NAMALWA (cell line): ENCODE measurements at places on chromosomes 2 and 18.

GRCh38 chr2:30404319-30405259 is 42.5 kb upstream of the LCLAT1 start:
- no peak for DNase-seq

GRCh38 chr2:138291805-138292204 is 209.8 kb upstream of the SPOPL start:
- no peak for DNase-seq

DNA sequence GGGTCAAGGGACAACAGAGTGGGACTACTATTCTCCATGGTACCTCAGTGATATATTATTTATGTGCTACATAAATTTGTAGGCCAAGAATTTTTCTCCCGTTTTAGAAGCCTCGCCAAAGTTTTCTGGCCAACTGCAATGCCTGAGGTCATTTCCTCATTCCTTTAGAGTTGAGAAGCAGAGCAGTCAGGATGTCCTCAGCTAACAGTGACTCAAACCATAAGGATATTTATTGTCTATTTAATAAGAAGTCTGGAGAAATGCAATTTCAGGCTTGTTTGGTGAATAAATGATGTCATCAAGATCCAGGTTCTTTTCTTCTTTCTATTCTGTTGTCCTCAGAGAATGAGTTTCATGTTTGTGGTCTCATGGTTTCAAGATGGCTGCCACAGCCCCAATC is 91.0 kb downstream of the ADCYAP1 start:
- DNase-seq = no peak

DNA sequence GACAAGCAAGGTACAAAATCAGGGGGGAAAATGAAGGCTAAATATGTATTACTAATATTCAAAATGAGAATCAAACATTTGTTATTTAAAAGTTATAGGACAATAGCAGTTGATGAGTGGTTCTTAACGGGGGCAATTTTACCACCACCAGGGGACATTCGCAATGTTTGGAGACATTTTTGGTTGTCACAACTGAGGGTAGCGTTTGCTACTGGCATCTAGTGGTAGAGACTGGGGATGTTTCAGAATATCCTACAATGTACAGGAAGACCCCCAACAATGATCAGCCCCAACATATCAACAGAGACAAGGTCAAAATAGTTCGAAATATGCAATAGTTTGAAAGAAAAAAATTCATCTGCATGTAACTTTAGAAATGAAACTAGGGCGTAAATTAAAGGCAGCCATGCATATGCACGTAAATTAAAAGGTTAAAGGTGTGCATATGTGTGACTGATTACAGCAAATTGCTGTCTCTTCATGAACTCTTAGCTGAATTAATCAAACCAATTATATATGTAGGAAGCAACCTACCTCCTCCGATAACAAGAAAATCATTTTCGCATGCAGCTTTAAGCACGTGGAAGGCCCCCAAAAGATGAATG is 61.2 kb upstream of the CUL3 start:
- DNase-seq = peak; percentile 89

- DNase-seq = peak; percentile 78
These were observed 31.2 kb downstream of the C1D start for GRCh38 chr2:68031542-68032160.

GRCh38 chr2:60549238-60549927 is 4.1 kb downstream of the BCL11A start:
- peak; percentile 68 for DNase-seq

GRCh38 chr2:38581193-38582147 is 21.3 kb downstream of the HNRNPLL start:
- peak; percentile 83 for DNase-seq

DNA sequence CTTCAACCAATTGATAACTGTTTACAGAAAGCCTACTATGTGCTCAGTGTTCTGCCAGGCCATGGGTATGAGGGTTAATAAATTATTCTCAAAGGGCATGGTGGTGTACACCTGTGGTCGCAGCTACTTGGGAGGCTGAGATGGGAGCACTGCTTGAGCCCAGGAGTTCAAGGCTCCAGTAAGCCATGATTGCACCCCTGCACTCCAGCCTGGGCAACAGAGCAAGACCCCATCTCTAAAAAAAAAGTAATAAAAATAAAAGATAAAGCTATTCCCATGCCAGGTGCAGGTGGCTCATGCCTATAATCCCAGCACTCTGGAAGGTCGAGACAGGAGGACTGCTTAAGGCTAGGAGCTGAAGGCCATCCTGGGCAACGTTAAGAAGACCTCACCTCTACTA is 8.0 kb downstream of the SPRED2 start:
- no peak for DNase-seq

- DNase-seq = no peak
These were observed 386.6 kb downstream of the RND3 start for GRCh38 chr2:150100834-150101233.

DNA sequence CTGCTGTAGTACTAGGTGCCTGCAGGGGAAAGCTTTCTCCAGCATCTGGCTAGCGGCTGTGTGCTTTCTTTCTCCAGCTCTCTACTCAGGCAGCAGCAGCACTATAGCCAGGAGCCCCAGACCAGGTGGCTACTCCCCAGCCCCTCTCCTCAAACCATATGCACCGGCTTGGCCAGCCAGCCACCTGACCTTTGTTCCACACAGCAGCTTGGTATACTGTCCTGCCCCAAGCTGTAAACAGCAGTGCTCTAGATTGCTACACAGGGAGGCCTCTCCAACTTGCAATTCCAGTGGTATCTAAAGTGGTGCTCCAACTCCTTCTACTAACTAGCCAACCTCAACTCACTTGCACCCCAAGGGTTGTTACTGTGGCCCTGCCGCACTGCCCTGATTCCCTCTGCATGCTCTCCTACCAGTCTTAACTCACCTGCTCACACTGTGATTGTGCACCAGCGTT is 19.6 kb downstream of the LDAH start:
- DNase-seq = no peak

DNA sequence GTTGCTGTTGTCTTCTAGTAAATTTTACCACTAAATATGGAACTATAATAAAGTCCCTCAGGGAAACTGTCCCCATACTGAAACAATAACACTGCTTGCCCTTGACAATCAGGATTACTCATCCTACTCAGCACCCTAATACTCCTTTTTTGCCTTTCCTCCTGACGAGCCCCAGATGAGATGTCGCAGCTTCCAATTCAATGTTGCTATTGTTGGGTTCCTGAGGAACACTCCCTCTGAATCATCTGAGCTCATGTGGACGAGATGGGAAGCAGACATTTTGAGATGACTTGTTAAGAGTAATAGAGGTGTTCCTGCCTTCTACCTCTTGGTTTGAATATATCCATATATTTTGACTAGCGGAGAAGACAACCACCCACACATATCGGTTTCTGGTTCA is 187.8 kb upstream of the FAM98A start:
- no peak for DNase-seq

DNA sequence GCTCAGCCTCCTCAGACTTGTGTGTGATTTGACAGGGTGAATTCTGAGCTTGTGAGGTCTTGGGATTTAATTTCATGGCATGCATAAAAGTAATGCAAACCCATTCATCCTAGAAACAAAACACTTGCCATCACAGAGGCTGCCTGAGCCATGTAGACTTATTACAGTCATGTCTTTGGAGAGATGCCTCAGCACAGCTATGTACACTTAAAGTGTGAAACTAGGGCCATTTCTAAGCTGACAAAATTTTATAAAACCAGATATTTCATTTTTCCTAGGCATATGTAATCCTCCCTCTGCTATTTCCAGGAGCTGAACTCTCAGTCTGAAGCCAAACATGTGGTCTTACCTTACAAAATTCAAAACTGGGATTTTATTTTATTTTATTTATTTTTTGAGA is 322.2 kb upstream of the SPHKAP start:
- DNase-seq = no peak

- DNase-seq = no peak
These were observed 27.2 kb upstream of the COBLL1 start for GRCh38 chr2:164868563-164869419.

DNA sequence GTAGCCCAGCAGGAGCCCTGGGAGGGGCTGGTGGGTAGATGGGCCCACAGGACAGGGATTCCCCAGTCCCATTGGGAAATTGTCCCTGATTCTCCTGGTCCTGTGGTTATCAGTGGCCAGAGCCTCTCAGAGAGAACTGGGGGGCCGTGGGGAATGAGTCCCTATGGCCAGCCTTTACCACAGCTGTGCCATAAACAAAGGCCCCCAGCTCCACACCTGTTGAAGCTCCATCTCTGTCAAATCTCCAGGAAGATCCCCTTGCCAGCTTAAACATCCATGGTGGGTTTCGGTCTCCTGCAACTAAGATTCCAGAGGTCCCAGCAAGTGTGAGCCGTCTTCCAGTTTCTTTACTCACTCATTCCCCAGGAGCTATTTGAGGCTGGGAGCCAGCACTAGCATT is 897.1 kb downstream of the LRRTM4 start:
- DNase-seq = no peak

DNA sequence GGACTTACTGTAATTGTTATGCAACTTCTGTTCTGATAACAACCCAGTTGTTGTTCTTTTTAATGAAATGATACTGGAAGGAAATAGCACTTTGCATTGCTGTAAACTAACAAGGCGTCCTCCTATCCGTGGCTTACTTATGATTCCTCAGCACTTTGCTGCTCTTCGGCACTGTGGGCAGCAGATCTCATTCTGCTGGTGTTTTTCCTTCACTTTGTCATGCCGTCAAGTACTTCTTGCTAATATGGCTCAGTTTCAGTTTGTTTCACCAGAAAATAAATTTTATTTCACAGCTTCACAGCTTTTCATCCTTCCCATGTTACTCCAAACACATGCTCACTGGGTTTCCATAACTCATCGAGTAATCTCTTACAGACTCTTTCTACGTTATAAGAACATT is 289.3 kb downstream of the MEIS1 start:
- no peak for DNase-seq

- DNase-seq = no peak
These were observed 209.5 kb downstream of the VAPA start for GRCh38 chr18:10122988-10123950.

- DNase-seq = no peak
These were observed 2.8 kb upstream of the CYS1 start for GRCh38 chr2:10083046-10083445.

DNA sequence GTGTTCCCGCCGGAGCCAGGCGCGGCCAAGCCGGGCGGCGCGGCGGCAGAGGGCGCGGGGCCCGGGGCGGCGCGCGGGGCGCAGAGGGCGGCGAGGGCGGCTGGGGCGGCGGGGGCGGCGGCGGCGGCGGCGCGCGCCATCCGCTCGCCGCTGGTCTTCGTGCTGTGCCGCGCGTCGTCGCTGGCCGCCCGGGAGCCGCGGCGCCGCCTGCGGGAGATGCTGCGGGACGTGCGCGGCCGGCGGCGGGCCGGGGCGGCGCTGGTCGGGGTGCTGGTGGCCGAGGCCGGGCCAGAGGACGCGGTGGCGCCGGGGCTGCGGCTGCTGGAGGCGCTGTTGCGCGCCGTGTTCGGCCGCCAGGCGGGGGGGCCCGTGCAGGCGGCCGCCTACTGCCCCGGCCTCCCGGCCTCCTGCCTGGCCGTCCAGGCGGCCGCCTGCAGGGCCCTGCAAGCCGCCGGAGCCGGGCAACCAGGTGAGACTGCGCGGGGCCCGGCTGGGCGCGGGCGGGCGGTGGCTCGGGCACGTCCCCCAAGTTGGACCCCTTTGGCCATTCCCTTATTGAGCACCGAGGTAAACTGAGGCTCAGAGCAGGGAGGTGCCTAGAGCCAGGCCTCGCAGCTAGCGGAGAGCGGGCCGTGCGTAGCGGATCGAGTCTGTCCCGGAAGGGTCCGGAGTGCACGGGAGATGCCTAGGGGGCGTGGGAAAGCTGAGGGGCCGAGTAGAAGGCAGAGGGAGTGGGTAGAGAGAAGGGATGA is 584 bp downstream of the C2orf72 start:
- DNase-seq = no peak

- DNase-seq = no peak
These were observed 27.2 kb downstream of the G6PC2 start for GRCh38 chr2:168928113-168928831.

GRCh38 chr2:239146011-239146641 is 254.7 kb downstream of the HDAC4 start:
- no peak for DNase-seq

- peak; percentile 71 for DNase-seq
These were observed 112.4 kb downstream of the MIB1 start for GRCh38 chr18:21853016-21853415.

DNA sequence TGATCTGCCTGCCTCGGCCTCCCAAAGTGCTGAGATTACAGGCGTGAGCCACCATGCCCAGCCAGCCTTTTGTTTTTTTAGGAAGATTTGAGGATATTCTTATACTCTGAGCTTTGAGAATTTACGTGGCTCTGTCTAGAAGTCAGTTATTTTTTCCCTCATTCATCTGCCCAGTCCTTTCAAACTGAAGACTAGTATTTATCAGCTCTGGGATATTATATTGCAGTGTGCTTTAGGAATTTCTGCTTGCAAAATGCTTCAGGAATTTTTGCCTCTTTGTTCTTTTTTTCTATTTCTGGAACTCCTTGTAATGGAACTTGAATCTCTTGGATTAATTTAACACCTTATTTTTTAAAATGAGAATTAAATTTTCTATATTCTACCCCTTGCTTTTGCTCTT is 22.6 kb downstream of the ACSL3 start:
- no peak for DNase-seq

GRCh38 chr2:43465234-43465633 is 130.6 kb downstream of the THADA start:
- DNase-seq = no peak

GRCh38 chr2:208306291-208306690 is 40.2 kb downstream of the PIKFYVE start:
- DNase-seq = no peak

GRCh38 chr2:140893685-140894084 is 1237.1 kb downstream of the LRP1B start:
- no peak for DNase-seq

DNA sequence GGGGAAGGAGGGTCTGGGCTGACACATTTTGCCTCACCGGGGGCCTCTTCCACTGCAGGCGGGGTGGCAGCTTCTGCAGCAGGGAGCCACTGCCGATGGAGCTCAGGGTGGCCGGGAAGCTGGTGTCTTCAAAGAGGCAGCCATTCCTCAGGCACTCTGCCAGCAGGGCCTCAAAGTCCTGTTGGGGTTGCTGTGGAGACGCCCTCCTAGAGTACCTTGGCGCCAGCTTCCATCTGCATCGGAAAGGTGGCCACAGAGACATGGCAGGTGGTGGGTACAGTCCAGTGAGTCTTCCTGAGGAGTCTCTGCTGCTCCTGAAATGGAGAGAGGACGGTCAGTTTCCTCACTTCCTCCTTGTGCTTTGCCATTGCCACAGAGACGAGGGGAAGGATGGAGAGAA is 12.1 kb downstream of the CAPN14 start:
- DNase-seq = no peak
